ENCODE measurements at places on chromosomes 2 and 18.
A peak's percentile ranks its signal among the peaks of the same experiment; 100 is the strongest.

GRCh38 chr2:166867874-166868514, 20.3 kb upstream of the XIRP2 start:
- no peak for DNase-seq

- no peak for DNase-seq
Measured at GRCh38 chr2:71804281-71804751, 343.3 kb downstream of the CYP26B1 start.

GRCh38 chr2:173441222-173441621, 86.5 kb downstream of the CDCA7 start:
- no peak for DNase-seq

GRCh38 chr2:38436227-38436664, 59.2 kb upstream of the ATL2 start:
- DNase-seq, result no peak

GRCh38 chr18:76494231-76495005, 624 bp downstream of the ZNF516 start:
- peak; percentile 18 for DNase-seq

DNA sequence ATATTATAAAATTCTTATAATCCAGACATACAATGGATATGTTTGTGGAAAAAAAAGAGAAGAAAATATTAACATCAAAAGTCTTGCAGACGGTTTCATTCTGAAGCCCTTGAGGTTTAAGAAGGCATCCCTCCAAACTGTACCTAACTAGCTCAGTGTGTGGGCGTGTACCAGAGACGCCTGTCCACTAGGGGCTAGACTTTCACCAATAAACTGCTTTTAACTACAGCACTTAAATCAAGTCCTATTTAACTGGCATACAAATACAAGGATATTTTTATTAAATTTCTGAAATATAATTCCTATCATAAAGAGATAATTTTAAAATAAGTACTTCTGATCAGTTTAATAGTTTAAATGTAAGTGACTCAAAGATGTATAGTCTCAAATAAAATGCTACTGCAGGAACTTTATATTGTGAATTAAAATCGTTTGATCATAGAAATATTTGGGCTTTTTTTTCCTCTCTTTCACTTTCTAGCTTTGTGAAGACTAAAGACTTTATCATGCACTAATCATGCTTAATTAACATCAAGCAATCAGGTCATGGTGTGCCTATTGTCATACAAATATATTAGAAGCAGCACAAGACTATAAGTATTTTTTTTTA, 437.7 kb downstream of the SATB2 start:
- DNase-seq, result no peak

- DNase-seq, result no peak
Measured at GRCh38 chr2:170073288-170073687, 104.7 kb upstream of the MYO3B start.

- DNase-seq, result no peak
Measured at GRCh38 chr2:185891804-185892411, 153.3 kb downstream of the FSIP2 start.

DNA sequence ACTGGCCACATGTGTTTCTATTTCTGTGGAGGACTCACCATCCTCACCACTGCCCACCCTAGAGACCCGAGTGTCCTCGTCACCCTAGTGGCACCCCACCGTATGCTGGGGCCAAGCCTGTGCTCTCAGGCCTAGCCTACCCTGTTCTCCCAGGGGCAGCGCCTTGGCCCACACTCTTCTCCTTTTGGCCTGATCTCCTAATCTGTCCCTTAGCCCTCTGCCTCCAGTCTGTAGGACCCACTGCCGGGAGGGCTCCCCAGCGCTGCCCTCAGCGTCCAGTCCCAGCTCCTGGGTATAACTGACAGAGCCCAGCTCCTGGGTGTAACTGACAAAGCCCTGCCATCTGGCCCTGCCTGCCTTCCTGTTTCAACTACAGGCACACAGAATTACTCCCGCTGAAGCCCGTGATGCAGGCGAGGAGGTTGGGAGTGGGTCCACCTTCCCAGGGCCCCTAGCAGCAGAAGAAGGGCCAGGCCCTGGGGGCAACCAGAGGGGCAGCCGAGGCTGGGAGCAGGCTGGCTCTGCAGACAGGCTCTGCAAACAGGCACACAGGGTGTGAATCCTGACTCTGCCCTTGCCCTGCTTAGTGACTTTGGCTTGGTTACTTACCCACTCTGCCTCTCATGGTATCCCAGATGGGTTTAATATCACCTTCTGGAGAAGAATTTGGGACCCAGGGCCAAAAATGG, 25.6 kb upstream of the PTMA start:
- DNase-seq, result no peak

Data from CD8-positive, alpha-beta memory T cell (primary cell).